ENCODE measurements at places on chromosomes 1 and 21.

DNA sequence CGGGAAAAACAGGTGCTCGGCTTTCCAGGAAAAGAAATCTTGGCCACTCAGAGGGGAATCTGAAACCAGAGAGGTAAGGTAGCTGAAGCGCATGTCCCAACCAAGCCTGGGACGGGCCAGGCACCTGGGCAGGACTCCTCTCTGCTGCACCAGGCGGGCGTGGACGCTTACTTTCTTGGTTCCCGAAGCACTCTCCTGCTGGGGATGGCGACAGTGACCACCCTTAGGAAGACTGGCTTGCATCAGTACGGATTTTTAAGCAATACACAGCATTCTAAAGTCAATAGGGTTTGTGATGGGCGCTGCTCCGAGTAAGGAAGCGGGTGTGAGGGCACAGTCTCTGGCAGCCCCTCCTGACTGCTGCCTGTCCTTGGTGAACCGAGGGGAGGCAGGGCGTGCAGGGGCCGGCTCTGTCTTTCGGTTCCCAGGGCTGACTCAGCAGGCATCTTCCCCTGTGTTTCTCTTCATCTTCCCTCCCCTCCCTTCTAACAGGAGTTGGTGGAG, 74.9 kb upstream of the ANGPTL1 start:
- no peak for DNase-seq

DNA sequence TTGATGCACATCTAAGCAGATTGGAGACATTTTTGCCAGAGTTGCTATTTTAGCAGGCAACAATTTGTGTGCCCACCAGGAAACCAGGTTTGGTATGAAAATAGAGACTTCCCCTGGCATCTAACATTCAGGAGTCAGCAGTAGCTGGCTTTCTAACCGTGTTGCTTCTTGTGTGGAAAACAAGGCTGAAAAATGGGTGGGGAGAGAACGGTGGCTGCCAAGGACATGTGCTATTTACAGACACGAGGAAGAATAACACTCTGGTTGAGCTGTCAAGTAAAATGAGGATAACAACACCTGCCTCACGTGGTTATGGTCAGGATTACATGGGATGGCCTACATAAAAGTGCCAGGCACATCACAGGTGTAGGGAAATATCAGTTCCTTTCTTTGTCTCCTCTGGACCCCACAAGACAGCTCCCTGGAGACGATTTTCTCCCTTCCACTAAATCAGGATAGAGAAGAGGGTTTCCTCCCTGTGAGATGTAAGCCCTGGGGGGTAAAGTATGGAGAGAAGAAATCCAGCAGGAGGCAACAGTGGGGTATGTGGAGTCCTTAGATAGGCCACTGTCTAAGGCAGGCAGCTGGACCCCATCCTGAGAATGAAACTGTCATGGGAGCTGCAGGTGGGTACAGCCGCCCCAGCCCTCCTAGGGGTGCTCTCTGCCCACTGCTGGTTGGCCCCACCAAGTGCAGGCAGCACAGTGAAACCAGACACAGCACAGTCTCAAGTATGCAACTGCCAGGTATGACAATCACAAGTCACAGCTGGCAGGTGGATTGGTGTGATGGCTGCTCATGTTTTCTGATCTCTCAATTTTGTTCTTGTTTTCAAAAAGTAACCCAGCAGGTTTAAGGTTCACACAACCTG, 80.3 kb downstream of the TENT5C start:
- no peak for DNase-seq

DNA sequence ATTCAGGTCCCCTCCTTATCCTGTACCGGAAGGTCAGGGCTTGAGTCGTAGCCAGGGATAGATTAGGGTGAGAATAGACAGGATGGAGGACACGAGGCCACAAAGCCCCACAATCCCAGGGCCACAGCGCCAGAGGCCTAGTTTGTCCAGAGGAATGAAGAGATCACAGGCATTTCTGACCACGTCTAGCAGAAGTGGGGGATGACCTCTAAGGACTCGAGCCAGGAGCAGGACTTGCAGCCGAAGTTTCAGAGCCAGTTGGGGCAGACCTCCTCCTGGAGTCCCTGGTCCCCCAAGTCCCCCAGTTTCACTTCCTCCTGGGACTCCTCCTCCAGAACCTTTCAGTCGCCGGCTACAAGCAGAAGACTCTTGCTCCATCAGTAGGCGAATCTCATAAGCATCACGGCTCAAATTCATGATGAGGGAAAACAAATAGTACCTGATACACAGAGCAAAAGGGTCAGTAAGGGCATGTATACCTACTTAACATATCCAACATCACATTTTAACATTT, 2.3 kb upstream of the ITGA10 start:
- DNase-seq = no peak

DNA sequence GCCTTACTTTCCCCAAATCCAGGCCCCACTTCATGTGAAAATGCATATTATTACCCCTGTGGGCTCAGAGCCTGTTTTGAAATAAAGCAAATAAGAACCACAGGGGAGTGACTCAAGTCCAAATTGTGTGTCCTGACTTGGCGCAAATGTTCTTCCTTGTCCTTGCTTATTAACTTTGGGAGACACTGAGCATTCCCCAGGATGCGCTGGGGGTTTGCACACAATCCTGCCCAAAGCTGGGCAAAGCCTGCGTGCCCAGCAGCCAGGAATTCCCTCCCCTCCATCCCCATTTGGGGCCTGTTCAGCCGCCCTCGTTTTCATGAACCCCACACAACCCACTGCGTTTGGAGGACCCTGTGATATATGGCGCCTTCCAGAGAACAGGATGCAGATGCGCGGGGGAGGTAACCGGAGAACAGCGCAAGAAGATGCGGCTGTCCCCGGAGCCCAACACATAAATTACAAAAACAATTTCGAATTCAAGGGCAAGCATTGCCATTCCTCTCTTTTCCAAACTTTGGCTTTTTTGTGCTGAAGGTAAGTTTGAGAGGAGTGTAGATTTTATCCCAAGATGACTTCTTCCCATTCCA, 42.4 kb upstream of the CLDN14 start:
- no peak for DNase-seq

DNA sequence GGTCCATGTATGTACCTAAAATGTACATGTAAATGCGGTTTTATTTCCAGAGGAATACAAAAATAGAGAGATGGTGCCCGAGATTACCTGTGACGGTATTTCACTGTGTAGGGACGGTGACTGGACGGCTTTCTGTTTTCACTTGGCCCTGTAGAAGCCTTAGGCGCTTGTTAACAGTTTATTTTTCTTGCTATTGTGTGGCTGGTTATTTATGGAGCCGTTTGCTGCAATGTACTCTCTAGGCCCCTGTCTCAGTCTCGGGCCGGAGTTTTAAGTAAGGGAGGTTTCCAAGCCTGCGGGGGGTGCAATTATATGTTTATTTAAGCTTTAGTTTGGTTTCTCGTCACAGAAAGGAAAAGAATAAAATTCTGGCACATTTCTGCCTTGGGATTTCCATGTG, 413 bp downstream of the EFCAB7 start:
- DNase-seq = peak; percentile 38

DNA sequence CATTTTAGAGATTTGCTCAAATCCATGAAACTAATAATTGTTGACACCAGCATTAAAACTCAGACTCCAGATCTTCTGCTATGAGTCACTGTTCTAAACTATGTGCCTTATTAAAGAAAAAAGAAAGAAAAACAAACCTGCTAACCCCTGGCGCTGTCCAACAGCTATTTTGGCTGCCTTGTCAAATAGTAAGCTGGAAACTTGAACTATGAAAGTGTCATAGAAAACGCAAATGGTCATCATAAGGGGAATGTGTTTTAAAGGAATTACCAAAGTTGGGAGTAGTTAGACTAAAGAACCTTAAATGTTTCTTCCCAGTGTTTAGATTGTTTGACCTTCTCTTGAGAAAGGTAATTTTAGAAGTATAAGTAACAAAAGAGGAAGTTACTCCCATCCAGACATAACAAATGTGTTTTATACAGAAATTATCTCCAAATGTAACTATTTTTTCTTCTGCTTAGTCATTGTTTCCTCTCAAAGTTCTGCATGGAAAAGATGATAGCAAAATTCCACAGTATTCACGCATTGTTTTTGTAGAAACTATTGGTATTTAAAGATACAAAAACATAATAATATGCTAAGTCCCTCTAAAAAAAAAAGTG, 272.4 kb downstream of the TPR start:
- DNase-seq = no peak

- DNase-seq = no peak
These were observed 17.1 kb upstream of the CNR2 start for GRCh38 chr1:23930270-23930669.

- DNase-seq = no peak
These were observed 295.3 kb upstream of the LYPLAL1 start for GRCh38 chr1:218878369-218878768.

- DNase-seq = no peak
These were observed 76.3 kb downstream of the TOMM20 start for GRCh38 chr1:235052067-235053008.

GRCh38 chr1:161768986-161769672, 3.0 kb downstream of the ATF6 start:
- DNase-seq = no peak

DNA sequence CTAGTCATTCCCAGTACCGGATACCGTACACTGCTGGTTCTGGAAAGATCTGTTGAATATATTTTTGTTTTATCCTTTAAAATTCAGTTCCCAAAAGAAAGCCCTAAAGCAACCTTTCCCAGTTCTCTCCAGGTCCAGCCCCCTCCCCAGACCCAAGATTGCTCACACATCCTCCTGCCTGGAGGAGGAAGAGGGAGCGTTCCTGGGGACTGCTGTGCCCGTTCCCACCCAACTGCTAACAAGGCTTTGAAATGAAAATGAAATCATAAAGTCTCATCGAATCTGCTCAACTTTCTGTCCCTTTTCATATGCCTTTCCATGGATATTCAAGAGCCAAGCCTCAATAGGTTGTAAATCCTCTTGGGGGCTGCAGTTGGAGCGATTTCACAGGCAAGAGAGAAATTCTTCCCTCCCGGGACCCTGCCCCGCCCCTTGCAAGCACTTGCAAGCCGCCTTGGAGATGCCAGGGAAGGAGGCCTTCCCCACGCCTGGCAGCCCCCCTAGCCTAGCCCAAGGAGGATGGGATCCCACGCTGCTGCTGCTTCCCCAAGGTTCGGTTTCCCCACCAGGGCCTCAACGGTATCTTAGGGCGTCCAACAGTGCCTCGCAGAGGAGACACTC, 113.2 kb upstream of the CACHD1 start:
- no peak for DNase-seq

GRCh38 chr21:37433456-37433840, 66.9 kb downstream of the DYRK1A start:
- DNase-seq = no peak

DNA sequence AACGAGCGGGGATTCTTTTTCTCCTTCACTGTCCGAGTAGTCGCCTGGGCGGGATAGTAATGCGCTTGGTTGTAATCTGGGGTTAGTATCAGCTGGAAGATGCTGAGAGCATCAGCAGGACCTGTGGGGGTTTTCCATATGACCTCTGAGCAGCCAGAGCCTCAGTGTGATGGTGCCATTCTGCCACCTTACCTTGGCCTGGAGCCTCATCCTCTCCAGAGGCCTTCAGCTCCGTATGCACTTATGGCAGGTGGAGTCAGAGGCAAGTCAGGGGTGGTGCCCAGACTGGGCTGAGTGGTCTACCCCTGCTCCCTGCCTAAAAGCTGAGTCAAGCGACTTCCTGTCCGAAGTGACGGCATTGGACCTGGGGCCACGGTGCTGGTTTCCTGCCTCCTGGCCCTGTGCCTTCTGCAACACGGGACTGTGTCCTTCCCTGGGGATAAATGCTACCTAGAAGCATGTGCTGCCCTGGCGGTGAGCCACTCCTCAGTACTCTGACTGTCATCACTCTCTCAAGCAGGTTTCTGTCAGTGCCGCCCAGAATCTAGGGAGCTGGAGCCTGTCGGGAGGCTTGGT, 24.7 kb downstream of the TENT5C start:
- DNase-seq = no peak

- DNase-seq = no peak
These were observed 12.9 kb downstream of the ATP1B1 start for GRCh38 chr1:169119405-169119804.

DNA sequence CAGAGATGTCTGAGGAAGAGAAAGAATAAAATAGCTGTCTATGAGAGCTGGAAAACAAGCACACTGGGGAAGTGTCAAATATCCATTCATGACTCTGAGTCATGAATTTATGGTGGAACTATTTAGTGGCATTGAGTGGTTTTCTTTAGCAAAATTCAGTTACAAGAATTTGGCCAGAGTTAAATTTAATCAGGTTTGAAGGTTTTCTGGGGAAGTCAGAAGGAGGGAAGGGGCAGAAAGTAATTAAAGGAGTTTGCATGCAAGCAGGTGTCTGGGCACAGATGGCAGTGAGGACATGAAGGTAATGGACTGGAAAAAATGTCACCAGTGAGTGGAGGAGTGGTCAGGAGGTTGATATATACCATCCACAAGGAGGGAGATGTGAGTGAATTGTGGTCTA, 121.9 kb upstream of the IVNS1ABP start:
- no peak for DNase-seq

DNA sequence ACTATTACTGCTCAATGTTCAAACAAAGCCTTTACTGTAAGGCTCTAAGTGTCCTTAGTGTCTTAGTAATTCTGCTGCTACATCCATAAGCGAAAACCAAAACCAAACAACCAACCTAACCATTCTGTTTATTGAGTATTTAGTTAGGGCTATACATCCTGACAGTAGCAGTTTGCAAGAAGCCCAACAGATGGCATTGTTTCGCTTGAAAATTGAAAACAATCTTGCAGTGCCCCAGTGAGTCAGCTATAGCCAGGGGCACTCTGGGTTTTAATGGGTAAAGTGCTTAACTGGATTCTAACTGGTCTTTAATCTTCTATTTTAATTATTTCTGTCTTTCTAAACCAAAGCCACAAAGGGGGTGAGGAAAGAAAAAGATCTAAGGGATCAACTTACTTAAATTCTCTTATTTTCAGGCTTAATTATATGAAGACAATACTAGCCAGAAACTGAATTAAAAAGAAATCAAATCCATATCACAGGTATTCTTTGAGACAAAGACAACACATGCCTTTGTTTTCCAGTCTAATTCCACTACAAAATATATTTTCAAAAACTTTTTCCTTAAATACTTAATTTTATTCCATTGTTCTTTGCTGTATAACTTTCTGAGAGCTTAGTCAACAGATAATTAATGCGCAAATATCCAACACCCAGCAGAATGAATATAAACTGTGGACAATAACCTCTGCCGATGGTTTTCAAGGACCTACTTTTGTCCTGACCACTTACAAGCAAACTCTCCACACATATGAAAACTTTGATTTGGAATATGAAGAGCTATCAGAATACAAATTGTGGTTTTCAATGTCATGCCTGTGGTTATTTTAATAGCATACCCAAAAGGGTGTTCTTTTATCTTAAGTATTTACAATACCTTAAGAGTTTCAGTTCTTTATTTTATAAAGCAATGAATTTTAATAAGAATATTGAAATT, 15.2 kb downstream of the POGZ start:
- DNase-seq = peak; percentile 86

- no peak for DNase-seq
These were observed 36.9 kb downstream of the MYOM3 start for GRCh38 chr1:24074817-24075589.

- DNase-seq = peak; percentile 21
These were observed 100.4 kb downstream of the GALNT2 start for GRCh38 chr1:230167419-230167852.

- DNase-seq = no peak
These were observed 2.1 kb upstream of the RD3 start for GRCh38 chr1:211493876-211494653.

All from NCI-H345 (cell line).